Camera-type eye (tissue), 1 donor: ENCODE measurements at places on chromosomes 5 and 9. TPM values are rescaled to one million over a fixed set of nuclear protein-coding genes. Genes with fewer than 3 reads are reported as not detected.

The KIAA0825 gene
- total RNA-seq: 37.7 TPM

The SLC45A2 gene
- total RNA-seq: 6.4 TPM

The KDM3B gene
- total RNA-seq: 127 TPM

The CD72 gene
- total RNA-seq: 2.5 TPM

The PCDHB5 gene
- 8.4 TPM for total RNA-seq

The SLC4A9 gene
- total RNA-seq: not detected
